GM18507 (cell line): ENCODE measurements at places on chromosomes 1 and 21.

GRCh38 chr1:83554174-83554573 lies 444.8 kb downstream of the TTLL7 start:
- no peak for DNase-seq

DNA sequence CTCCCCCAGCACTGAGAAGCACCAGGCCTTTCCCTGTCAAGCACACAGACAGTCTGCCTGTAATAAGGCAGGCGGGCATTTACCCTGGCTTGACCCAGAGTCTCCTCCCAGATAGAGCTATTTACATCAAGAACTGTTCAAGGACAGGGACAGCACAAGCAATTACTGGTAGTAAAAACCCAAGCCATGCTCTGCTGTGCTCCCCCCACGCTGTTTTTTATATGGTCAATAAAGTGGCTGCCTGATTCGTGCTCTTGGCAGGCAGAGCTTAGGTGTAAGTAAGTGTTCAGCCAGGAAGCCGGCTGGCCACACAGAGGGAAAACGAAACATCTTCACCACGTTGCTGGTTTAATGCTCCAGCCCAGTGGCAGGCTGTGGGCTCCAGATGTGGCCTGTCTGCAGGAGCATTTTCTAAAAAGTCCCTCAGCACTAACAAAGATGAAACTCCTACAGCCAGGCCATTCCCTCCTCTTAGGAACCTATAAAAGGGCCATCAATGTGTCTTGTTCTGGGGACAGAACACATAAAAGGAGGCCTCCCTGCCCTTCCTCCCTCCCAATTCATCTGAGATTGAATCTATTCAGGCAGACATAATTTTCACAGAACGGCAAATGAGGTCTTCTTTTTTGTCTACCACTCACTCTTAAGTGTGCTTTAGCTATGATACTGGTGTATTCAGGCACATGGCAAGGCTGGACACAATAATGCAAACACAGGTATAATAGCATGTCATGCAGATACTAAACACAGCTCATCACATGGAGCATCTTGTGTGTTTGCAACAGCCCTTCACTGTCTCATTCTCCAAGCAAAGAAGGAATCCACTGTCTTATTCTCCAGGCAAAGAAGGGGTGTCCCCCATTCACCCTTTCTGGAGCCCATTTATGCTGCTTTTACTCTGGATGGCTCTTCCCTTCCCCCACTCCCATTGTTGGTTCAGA lies 378.9 kb downstream of the HHAT start:
- DNase-seq = no peak

DNA sequence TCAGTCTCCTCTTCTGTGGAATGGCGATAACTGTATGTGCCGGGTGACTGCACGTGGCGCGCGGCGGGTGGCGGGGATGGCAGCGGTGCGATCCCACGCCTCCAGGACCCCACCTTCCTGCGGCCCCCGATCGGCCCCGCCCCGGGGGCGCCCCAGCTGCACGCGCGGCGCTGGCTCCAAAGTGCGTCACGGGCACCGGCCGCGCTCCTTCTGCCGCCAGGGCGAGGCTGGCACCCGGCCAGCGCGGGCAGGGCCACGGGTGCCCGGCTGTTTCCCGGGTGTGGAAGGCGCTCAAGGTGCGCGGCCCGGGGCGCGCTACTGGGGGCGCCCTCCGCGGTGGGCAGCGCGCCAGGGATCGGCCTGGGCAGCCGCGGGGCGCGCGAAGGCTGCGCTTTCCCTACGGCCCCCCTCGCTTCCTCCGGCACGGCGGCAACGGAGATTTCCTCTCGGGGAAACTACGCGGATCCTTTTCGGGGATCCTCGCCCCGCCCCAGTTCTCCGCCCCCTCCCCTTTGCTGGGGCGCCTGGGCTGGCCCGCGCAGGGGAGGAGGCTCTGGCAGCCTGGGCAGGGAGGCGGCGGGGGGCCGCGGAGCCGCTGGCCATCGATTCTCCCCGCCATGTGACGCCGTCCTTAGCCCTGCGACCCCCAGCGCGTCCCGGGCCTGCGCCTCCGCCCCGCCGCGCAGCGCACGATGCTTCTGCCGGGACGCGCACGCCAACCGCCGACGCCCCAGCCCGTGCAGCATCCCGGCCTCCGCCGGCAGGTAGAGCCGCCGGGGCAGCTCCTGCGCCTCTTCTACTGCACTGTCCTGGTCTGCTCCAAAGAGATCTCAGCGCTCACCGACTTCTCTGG lies at the start of gene EVA1C:
Gene EVA1C (plus strand): TSS at position 545 of the 853 bp plus-strand sequence. CDS start 148 bp downstream, at position 693.
- no peak for DNase-seq

- DNase-seq = peak; percentile 40
Measured at GRCh38 chr1:28926629-28927265, 12.4 kb downstream of the EPB41 start.

GRCh38 chr21:42071146-42071737 lies at the start of gene UMODL1:
Gene UMODL1 (plus strand): TSS chr21:42071317. CDS start chr21:42071317, 0 bp downstream.
- DNase-seq = no peak

DNA sequence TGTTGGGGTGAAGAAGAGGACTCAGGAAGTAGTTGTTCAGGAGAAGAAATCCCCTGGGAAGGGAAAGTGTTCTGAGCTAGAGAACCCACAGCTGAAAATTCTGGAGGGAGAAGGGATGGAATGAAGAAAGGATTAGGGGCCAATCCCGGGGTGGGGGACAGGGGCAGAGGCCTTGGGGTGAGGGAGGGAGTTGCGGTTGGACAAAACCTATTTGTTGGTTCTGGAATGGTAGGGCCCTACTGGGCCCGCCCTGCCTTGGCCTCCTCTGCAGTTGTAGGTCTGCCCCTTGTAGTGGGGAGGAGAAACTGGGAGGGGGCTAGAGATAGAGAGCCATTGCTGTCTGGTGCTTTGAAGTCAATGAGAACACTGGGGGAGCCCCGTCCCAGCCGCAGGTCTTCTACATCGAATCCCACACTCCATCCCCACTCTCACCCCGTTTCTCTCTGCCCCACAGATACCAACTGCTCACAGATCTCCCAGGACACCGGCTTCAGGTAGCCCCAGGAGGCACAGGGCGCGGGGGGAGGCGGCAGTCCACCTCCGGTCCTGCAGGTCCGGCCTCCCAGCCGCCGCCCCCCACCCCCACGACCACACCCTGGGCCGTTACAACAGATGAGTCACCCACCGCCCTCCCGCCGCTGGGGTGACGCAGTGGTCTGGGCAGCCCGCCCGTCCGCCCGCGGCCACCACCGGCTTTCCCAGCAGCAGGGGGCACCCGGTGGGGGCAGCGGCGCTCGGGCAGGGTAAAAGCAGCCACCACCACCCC lies 1.1 kb downstream of the TAGLN2 start:
- no peak for DNase-seq

DNA sequence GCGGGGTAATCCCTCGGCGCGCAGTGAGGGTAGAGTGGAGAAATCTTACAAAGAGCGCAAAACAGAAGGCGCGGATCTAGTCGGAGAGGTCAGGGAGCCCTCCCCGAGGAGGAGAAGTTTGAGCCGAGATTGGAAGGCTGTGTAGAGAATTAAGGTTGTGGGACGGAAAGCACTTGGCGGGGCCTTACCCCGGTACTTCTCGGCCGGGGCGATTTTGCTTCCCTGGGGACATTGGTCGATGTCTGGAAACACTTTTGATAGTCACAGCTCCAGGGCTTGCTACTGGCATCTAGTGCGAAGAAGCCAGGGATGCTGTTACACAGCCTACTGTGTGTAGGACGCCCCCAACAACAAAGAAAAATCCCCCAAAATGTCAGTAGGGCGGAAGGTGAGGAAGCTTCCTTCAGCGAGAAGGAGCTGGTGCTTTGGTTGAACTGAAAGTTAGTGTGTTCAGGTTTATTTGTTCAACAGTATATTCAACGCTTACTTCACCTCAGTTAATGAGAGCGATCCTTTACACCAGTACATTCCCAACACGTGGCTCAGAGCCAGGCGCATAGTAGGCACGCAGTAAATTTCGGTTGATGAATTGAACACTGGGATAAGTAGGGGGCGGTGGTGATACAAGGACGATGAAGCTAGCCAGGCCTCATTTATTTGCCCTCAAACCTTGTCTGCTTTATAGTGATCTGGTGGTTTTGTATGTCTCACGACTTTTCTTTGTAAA lies 807 bp downstream of the CEP85 start:
- DNase-seq = no peak

DNA sequence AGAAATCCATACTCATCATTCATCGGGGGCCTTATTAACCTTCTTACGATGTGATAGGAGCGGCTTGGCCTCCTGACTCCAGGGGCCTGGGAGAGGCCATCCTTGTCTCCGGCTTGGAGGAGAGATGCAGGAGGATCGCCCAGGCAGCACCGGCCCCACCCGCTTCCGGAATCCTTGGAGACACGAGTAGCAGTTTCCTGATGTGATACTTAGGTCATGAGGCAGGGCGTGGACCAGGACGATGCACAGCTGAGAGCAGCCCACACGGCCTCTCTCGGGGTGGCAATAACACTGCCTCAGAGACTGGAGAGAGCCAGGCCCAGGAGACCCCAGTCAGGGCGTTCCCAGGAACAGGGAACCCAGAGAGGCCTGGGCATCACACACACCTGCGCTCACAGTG lies 163.6 kb upstream of the ARHGEF16 start:
- DNase-seq = no peak

- DNase-seq = no peak
Measured at GRCh38 chr1:28792644-28793121, 19.3 kb upstream of the OPRD1 start.

- no peak for DNase-seq
Measured at GRCh38 chr1:227562933-227563323, 428 bp upstream of the ZNF678 start.

DNA sequence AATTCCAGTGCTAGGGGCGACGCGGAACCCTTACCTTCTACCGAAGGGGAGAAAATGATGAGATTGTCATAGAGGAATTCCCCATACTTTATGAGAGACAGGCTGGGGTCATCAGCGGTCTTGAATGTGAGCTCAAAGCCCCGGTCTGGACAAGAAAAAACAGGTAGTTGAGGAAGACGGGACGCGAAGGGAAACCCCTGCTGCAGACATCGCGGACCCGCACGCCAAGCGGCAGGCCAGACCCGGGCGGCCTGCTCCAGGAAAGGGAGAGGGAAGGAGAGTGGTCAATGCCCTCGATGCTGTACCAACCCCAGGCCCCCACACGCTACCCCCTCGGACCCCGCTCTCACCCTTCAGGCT lies 342 bp downstream of the DDOST start:
- DNase-seq = no peak

DNA sequence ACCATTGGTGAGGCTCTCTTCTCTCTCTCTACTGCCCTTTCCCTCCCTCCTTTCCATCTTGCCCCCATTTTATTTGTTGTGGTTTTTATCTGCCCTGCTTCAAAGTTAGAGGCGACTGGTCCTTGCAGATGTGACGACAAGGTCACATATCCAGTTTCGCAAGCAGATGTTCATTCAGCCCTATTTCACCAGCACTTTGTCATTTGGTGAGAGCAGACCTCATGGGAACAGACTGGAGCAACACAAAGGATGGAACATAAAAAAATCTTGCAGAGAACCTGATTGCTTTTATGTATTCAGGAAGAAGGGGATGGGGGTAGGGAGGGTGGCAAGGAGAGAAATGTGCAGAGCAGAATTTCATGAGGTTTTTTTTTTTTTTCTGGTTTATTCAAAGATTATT lies 84.3 kb downstream of the ELAVL4 start:
- DNase-seq = no peak

- no peak for DNase-seq
Measured at GRCh38 chr1:116579259-116579875, 8.5 kb upstream of the CD58 start.

GRCh38 chr1:164707868-164708331 lies 148.9 kb downstream of the PBX1 start:
- DNase-seq = no peak

- no peak for DNase-seq
Measured at GRCh38 chr1:101166583-101167120, 70.2 kb upstream of the S1PR1 start.

- no peak for DNase-seq
Measured at GRCh38 chr1:227270554-227270953, 47.7 kb downstream of the CDC42BPA start.

DNA sequence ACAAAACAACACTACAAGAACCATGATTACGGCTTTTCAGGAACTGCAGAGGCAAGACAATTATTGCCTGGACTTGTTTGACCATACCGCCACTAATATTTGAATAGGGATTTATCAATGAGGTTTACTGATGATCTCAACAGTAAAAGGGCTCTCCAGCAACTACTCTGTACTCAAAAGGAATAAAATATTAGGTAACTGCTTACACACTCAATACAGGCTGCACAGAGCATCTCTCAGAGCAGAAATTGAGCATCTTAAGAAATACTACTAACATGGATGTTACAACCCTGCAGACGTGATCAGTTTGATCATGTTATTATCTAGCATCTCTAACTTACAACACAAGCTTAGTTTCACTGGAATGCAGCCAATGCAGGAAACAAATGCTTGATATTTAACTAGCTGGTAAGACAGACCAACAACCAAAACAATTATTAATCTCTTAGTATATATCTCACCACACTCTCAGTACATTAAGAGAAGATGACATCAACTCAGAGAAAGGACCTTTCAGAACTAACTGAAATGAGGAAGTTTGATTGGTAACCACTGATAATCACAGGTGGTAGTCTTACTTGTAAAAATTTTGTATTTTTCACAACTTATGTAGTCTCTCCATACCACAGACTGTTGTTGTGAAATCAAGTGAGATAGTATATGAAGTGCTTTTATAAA lies 52.2 kb downstream of the PUM1 start:
- DNase-seq = peak; percentile 28

DNA sequence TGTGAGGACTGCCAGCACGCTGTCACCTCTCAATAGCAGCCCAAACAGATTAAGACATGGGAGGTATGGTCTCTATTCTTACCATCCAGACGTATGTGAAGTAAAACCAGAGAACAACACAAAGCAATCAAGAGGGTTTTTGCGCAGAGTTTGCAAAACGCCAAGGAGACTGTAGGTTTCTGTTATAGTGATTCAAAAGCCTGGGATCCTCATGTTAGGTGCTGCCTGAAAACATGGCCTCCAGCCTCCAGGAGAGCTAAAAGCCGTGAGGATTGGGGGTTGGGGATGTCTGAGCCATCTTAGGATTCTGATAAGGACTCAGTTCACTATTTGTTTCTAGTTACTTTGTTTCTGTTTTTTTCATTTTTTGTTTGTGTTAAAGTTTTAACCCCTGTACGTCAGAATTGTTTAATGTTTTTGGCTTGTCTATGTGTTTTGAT lies 4.2 kb upstream of the CCT8 start:
- no peak for DNase-seq
